ENCODE measurements at places on chromosomes 1 and 21. TPM values are rescaled to one million over a fixed set of nuclear protein-coding genes. Genes with fewer than 3 reads are reported as not detected.

The FNBP1L gene
- total RNA-seq, result 0.30 TPM

The OR10J1 gene
- not detected for total RNA-seq

The SLC6A17 gene
- not detected for total RNA-seq

The C8A gene
- total RNA-seq, result not detected

The FAM163A gene
- total RNA-seq, result not detected

The BECN2 gene
- total RNA-seq, result not detected

The MAP3K6 gene
- 10.5 TPM for total RNA-seq

The CD1B gene
- total RNA-seq, result not detected

The STIL gene
- total RNA-seq, result 40.8 TPM

The AQP10 gene
- not detected for total RNA-seq

The AMY1B gene
- total RNA-seq, result not detected

Measured in activated CD4-positive, alpha-beta memory T cell treated with anti-CD3 and anti-CD28 coated beads, Interleukin-2, amount 10 ng/mL, durations not matched to agents 7 days and 5 days (primary cell).